ENCODE measurements at places on chromosomes 12 and 14.

GRCh38 chr12:94041850-94042249, 106.5 kb upstream of the PLXNC1 start:
- no peak for DNase-seq

DNA sequence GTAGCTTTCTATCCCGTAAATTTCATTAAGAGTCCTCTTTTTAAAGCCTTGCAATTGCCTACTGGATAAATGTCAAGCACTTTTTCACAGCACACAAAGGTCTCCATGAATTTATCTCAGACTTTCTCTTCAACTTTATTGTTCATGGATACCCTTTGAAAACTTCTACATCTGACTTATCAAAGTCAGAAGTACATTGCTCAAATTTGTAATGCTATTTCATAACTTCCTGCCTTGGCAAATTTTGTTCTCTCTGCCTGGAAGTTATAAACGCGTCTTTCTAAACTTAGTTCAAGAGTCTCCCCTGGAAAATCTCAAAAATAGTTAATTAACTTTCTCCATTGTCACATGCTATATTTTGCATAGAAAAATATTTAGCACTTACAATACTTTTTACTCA, 55.9 kb upstream of the RERGL start:
- no peak for DNase-seq

- DNase-seq = no peak
These were observed at the start of gene TMEM233 for GRCh38 chr12:119593578-119594398. TMEM233 (plus strand) TSS chr12:119593774; CDS start chr12:119593849, 75 bp downstream.

GRCh38 chr14:104746071-104746545, 6.8 kb upstream of the SIVA1 start:
- peak; percentile 49 for DNase-seq

GRCh38 chr12:113373440-113373839, 15.1 kb downstream of the PLBD2 start:
- no peak for DNase-seq

Data from GM06990 (cell line).